Stimulated activated CD8-positive, alpha-beta memory T cell treated with anti-CD3 and anti-CD28 coated beads, Interleukin-4, amount 100 ng/mL, for 1 hour (primary cell): ENCODE measurements at places on chromosomes 6 and 20.

- DNase-seq: no peak
Measured at GRCh38 chr6:159807150-159807858, 7.2 kb downstream of the PNLDC1 start.

GRCh38 chr6:159973951-159974350, 5.1 kb downstream of the IGF2R start:
- no peak for DNase-seq

- no peak for DNase-seq
Measured at GRCh38 chr20:39421571-39422105, 459.5 kb downstream of the DHX35 start.

- DNase-seq: no peak
Measured at GRCh38 chr6:131924881-131925474, 26.2 kb downstream of the CCN2 start.

- DNase-seq: no peak
Measured at GRCh38 chr6:15401769-15402250, 155.9 kb downstream of the JARID2 start.

- DNase-seq: no peak
Measured at GRCh38 chr6:35993150-35993549, 31.3 kb downstream of the SLC26A8 start.

DNA sequence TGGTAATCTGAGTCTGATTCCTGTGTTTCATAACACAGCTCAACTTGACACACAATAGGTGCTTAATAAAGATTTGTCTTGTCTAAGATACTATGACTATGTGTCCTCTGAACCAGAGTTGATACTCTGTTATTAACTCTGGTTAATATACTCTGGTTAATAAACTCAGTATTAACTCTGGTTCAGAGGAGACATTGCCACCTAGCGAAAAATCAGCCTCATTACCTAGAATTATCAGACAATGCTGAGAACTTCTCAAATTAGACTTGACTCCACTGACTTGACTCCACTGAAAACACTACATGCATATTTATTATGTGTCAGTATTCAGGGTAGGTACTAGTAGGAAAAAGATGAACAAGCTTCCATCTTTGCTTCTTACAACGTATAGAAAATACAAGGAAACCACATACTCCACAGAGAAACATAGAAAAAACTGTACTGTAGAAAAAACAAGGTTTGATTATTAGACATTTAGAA, 73.9 kb downstream of the AHI1 start:
- no peak for DNase-seq

GRCh38 chr6:80329496-80329895, 223.0 kb downstream of the BCKDHB start:
- no peak for DNase-seq

GRCh38 chr6:36967301-36967700, 12.8 kb downstream of the PI16 start:
- DNase-seq: no peak

- no peak for DNase-seq
Measured at GRCh38 chr6:81939766-81940165, 187.3 kb upstream of the TENT5A start.

- DNase-seq: no peak
Measured at GRCh38 chr20:53621482-53622246, 28.0 kb upstream of the ZNF217 start.

- DNase-seq: no peak
Measured at GRCh38 chr6:26215585-26216358, 128.5 kb downstream of the HFE start.

DNA sequence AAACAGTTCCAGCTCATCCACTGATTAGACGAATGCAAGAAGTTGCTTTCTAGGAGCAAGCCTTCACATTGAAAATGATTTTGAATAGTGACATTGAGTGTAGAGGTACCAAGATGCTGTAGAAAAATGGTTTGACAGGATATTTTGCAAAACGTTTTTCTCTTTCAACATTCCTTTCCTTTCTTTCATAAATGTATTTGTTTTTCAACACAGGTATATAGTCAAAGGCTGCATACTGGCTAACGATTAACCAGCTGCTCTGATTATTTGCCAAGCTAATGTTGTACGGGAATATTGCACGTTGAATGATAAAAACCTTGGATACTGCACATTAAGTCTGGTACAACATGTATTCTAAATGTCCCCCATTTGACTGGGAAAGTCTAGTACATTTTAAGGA, 78.8 kb upstream of the TENT5A start:
- no peak for DNase-seq
